ENCODE measurements at places on chromosomes 6 and 20.
A peak's percentile ranks its signal among the peaks of the same experiment; 100 is the strongest.

- DNase-seq, result no peak
- peaks cover 1% of the 10 kb centered on the region for H3K36me3 ChIP-seq
- no peak overlapping the region for H3K27ac ChIP-seq
- no peaks in the 10 kb centered on the region for H3K27me3 ChIP-seq
- peaks cover 21% of the 10 kb centered on the region for H3K4me1 ChIP-seq
- no peak overlapping the region for H3K4me3 ChIP-seq
Measured at GRCh38 chr6:139064981-139065665, 36.6 kb downstream of the ABRACL start.

DNA sequence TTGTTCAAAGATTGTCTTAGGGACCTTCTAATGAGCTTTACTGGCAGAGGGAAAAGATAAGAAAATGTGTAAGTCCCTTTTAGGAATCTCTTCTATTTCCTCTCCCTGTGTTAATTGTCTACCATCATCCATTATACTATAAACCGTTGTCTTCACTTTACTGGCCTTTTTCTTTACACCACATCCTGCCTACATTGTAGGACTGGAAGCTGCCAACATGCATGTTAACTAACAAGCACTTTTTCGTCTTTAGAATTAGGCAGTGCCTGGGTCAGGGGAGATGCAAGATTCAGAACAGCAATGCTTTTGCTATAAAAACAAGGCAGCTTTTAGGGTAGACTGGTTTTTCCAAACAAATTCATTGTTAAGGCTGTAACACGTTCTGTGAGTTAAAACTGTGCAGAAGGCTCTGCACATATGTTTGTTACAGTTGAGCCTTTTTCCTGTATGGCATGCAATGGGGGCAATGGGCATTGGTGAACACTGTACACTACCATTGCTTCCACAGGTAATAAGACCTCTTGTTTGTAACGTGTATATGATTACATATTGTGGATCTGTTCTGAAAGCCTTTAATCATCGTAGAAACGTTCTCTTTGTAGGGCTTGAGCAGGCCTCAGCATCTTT is 10.9 kb upstream of the PKIG start:
- H3K4me1 ChIP-seq, result peaks cover 33% of the 10 kb centered on the region
- H3K4me3 ChIP-seq, result no peak overlapping the region
- no peak overlapping the region for H3K27ac ChIP-seq
- no peak for DNase-seq
- no peaks in the 10 kb centered on the region for H3K27me3 ChIP-seq

DNA sequence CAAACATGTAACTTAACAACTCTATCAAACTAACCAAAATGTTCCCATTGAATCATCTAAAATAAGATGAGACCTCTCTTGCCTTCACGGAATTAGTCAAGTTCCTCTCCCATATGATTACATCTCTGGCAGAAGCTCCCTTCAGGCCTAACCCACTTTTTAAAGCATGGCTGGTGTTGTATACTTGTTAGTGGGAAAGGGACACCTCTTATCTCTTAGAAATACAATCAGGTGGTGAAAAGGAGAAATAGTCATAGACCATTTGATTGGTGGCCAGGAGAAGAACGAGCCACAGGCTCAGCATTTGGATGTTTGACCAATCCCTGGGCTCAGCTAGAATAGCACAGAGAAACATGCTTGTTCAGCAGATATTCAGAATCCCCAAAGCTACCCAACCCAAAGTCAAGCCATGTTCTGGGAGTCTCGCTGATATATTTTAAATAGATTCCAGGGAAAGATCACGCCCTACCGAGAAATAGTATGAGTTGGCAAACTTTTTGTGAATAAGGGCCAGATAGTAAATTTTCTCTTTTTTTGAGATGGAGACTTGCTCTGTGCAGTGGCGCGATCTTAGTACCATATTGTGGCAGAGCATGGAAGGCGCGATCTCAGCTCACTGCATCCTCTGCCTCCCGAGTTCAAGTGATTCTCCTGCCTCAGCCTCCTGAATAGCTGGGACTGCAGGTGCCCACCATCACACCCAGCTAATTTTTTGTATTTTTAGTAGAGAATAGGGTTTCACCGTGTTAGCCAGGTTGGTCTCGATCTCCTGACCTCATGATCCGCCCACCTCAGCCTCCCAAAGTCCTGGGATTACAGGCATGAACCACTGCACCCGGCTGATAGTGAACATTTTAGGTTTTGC is 126.3 kb upstream of the MYLIP start:
- no peak overlapping the region for H3K27ac ChIP-seq
- no peak overlapping the region for H3K4me3 ChIP-seq
- H3K27me3 ChIP-seq, result peaks cover 10% of the 10 kb centered on the region
- no peak for DNase-seq

DNA sequence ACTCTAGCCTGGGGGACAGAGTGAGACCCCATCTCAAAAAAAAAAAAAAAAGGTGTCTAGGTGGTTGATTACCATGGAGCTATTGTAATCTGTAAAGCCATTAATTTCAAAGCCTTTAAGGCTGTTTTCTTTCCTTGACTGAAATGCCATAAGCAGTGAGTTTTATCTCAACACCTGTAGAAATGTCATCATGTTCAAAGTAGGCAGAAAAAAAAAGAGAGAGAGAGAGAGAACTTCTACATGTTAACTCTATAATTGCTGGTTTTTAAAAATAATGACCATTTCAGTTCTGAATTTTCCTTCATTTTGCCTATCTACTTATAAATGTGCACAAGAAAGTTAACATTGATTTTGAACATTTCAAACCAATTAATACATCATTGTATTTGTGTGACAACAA is 29.7 kb upstream of the POLR1H start:
- no peaks in the 10 kb centered on the region for H3K4me1 ChIP-seq
- peaks cover 4% of the 10 kb centered on the region for H3K36me3 ChIP-seq
- no peak overlapping the region for H3K27ac ChIP-seq
- no peaks in the 10 kb centered on the region for H3K27me3 ChIP-seq
- no peak for DNase-seq
- H3K4me3 ChIP-seq, result no peak overlapping the region

DNA sequence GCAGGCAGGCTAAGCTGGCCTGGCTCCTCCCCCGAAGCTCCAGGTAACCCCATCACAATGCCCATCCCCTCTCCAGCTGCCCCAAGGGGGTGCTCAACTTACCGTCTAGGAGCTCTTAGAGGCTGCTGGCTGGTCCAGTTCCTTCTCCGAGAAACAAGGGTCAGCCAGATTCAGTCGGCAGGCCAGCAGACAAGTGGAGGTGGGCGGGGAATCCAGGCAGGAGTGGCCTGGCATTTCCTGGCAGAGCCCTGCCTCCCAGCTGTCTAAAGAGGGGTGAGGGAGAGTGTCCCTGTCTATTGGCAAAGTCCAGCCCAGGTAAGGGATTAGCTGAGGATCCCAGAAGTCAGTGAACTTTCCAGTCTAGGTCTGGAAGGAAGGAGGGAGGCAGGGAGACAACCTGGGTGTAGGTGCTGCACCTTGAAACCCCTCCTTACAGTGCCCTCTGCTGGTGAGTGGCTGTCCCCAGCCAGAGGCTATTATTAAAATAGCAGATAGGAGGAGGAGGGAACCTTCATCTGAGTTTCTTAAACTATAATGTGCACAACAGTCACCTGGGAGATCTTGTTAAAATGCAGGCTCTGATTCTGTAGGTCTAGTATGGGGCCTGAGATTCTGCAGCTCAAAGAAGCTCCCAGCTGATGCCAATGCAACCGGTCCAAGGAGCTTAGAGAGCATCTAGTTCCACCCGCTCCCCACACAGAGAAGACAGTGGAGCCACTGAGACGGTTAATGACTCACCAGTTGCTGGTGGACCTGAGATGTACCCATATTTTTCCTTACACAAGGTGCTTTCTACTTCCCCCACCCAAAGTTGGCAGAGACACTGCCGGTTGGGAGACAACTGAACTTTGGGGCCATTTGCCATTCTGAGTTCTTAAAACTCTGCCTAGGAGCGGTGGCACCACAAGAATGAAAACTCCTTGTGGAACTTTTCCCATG is at the start of gene UNC5CL:
Gene UNC5CL, minus strand, starts transcription at position 162 of the 939 bp plus-strand sequence. CDS start 4,147 bp downstream, outside the sequence.
- no peak for DNase-seq
- H3K4me1 ChIP-seq, result peaks cover 9% of the 10 kb centered on the region
- peaks cover 5% of the 10 kb centered on the region for H3K27me3 ChIP-seq
- no peak within 1 kb of the TSS for H3K4me3 ChIP-seq
- no peak within 1 kb of the TSS for H3K27ac ChIP-seq

DNA sequence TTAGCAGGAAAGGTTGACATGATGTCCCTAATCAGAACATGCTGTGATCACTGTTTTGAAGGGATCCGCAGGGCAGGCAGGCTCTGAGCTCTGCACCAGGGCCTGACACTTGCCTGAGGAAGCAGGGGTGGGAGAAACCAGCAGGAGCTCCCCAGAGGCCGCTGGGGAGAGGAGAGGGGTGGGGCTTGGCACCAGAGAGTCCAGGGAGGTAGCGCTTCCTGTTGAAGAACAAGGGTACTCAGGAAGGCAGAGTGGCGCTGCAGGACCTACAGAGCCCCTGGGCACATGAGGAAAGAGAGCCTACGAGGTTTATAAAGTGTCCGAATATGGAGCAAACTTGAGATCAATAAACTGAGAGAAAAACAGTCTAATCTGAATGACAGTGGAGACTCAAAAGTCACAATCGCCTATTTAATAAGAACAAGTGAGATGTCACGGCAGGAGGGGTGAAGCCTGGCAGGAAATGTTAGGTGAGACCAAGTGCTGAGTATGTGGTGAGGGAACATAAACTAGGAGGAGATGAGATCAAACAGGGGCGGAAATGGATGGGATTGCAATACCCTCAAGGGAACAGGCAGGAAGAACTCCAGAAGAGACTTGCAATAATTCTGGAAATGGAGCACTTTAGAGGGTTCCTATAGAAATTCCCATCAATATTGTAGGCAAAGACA is 5.8 kb upstream of the TBXT start:
- no peak overlapping the region for H3K27ac ChIP-seq
- no peak overlapping the region for H3K4me3 ChIP-seq
- no peaks in the 10 kb centered on the region for H3K36me3 ChIP-seq
- peaks cover 5% of the 10 kb centered on the region for H3K4me1 ChIP-seq
- peaks cover 38% of the 10 kb centered on the region for H3K27me3 ChIP-seq
- DNase-seq, result no peak

- no peak for DNase-seq
- peaks cover 8% of the 10 kb centered on the region for H3K27me3 ChIP-seq
- H3K4me3 ChIP-seq, result no peak overlapping the region
- H3K4me1 ChIP-seq, result peaks cover 30% of the 10 kb centered on the region
- H3K36me3 ChIP-seq, result no peaks in the 10 kb centered on the region
Measured at GRCh38 chr6:43475516-43475915, 1.9 kb upstream of the TJAP1 start.

GRCh38 chr6:15152700-15153099 is 93.2 kb upstream of the JARID2 start:
- H3K36me3 ChIP-seq, result no peaks in the 10 kb centered on the region
- no peak overlapping the region for H3K27ac ChIP-seq
- H3K4me1 ChIP-seq, result peaks cover 12% of the 10 kb centered on the region
- H3K4me3 ChIP-seq, result no peak overlapping the region
- no peaks in the 10 kb centered on the region for H3K27me3 ChIP-seq

GRCh38 chr6:163814494-163815364 is 400.2 kb downstream of the QKI start:
- H3K36me3 ChIP-seq, result no peaks in the 10 kb centered on the region
- no peaks in the 10 kb centered on the region for H3K27me3 ChIP-seq
- DNase-seq, result no peak
- no peak overlapping the region for H3K4me3 ChIP-seq
- peak overlapping the region; percentile 73 for H3K27ac ChIP-seq
- peaks cover 13% of the 10 kb centered on the region for H3K4me1 ChIP-seq

GRCh38 chr6:93684339-93684738 is 265.0 kb upstream of the EPHA7 start:
- peaks cover 1% of the 10 kb centered on the region for H3K36me3 ChIP-seq
- no peak overlapping the region for H3K4me3 ChIP-seq
- no peak overlapping the region for H3K27ac ChIP-seq
- DNase-seq, result no peak

DNA sequence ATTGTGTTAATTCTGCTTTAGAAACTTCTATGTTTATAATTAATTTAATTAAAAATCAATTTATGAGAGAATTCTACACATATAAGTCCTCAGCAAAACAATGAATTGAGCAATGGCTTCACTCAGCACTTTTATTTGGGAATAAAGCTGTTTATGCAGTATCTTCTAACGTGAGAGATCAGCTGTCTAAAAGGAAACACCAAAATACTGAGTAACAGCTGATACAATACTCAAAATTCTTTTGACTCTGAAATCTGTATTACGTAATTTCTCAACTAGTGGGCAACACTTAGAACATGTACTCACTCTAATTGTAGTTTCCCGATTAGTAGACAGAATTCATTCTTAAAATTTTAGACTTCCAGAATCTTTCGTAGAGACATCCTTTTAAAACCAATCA is 49.8 kb downstream of the MAP3K7 start:
- H3K27me3 ChIP-seq, result no peaks in the 10 kb centered on the region
- no peak overlapping the region for H3K27ac ChIP-seq
- H3K4me1 ChIP-seq, result peaks cover 23% of the 10 kb centered on the region
- DNase-seq, result no peak
- no peak overlapping the region for H3K4me3 ChIP-seq
- H3K36me3 ChIP-seq, result peaks cover 6% of the 10 kb centered on the region

DNA sequence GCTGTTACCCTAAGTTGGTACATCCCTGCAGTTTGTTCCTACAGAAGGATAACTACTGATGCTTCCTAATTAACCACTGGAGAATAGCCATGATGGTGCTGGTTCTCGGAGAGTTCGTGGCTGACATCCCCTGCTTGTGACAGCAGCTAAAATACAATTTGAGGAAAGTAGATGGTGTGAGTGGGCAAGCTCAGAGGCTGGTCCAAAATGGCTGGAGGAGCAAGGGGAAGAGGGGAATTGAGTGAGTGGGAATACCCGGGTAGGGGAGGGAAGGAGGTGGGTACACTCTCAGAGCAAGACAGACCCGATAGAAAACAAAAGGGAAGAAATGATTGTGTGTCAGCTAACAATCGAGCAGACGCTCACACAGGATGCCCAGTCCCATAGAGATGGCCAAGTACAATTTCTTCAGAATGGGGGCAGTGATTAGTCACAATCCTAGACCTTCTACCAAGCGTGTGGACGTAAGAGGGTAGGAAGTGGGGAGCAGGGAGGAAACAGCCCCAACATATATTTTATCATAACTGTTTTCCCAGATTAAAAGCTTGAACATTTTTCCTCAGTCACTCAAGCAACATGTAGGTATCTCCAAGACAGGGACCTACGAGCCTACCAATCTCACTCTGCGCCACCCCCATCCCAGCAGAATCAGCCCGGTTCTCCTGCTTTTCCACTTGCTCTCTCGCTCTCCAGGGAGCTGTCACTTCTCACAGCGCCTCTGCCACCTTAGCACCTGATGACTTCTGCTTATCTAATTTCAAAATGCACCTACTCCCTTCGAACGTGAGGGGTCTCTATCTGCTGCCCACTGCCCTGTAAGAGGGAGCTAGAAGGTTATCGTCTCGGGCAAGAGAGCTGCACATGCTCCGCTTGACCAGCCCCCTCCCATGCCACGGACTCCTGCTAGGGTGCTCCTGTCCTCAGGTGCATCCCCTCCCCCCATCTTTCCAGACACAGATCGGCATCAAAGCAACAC is 26.2 kb downstream of the RIPOR2 start:
- no peaks in the 10 kb centered on the region for H3K36me3 ChIP-seq
- H3K27me3 ChIP-seq, result no peaks in the 10 kb centered on the region

GRCh38 chr6:42787063-42787472 is 5.2 kb downstream of the BICRAL start:
- H3K36me3 ChIP-seq, result peaks cover 2% of the 10 kb centered on the region
- no peak overlapping the region for H3K4me3 ChIP-seq
- DNase-seq, result no peak
- no peaks in the 10 kb centered on the region for H3K27me3 ChIP-seq
- peaks cover 19% of the 10 kb centered on the region for H3K4me1 ChIP-seq

- no peak overlapping the region for H3K4me3 ChIP-seq
- no peak overlapping the region for H3K27ac ChIP-seq
- H3K36me3 ChIP-seq, result no peaks in the 10 kb centered on the region
- DNase-seq, result peak; percentile 79
- no peaks in the 10 kb centered on the region for H3K27me3 ChIP-seq
Measured at GRCh38 chr20:58712151-58712791, 19.7 kb downstream of the NPEPL1 start.
